Lung (tissue), 17 donors: ENCODE measurements at places on chromosomes 11 and 22. TPM values are rescaled to one million over a fixed set of nuclear protein-coding genes. Genes with fewer than 3 reads are reported as not detected.

DNA sequence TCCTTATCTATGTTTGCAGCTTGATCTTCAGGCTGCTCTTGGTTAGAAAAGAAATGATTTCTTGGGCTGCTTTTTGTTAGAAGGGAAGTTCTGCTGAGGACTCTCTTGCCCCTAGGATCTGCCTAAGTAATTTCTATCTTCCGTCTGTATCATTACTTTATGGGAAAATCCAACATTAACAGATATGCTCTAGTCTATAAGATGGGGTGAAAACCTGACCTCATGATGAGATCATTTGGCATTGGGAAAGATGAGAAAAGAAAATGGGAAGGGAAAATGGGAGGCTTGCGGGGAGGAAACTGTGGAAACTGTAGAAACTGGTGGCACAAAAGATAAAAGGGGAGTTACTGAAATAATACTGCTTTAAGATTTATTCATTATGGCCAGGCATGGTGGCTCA lies 63.6 kb downstream of the FDX1 start:
- no peak overlapping the region for H3K4me3 ChIP-seq
- no peak for DNase-seq
- H3K27me3 ChIP-seq, result no peaks in the 10 kb centered on the region
- no peak overlapping the region for H3K27ac ChIP-seq
- H3K36me3 ChIP-seq, result no peaks in the 10 kb centered on the region

GRCh38 chr11:72112978-72113808 lies 698 bp upstream of the ANAPC15 start:
- DNase-seq, result no peak
- no peaks in the 10 kb centered on the region for H3K27me3 ChIP-seq

GRCh38 chr11:18498039-18498438 lies 28.7 kb downstream of the TSG101 start:
- H3K27ac ChIP-seq, result no peak overlapping the region
- peaks cover 26% of the 10 kb centered on the region for H3K36me3 ChIP-seq
- DNase-seq, result no peak
- H3K27me3 ChIP-seq, result no peaks in the 10 kb centered on the region
- no peaks in the 10 kb centered on the region for H3K4me1 ChIP-seq
- H3K4me3 ChIP-seq, result no peak overlapping the region

- DNase-seq, result no peak
- H3K36me3 ChIP-seq, result no peaks in the 10 kb centered on the region
- H3K4me1 ChIP-seq, result no peaks in the 10 kb centered on the region
Observed at GRCh38 chr22:47645450-47645914, 883.0 kb downstream of the TBC1D22A start.

DNA sequence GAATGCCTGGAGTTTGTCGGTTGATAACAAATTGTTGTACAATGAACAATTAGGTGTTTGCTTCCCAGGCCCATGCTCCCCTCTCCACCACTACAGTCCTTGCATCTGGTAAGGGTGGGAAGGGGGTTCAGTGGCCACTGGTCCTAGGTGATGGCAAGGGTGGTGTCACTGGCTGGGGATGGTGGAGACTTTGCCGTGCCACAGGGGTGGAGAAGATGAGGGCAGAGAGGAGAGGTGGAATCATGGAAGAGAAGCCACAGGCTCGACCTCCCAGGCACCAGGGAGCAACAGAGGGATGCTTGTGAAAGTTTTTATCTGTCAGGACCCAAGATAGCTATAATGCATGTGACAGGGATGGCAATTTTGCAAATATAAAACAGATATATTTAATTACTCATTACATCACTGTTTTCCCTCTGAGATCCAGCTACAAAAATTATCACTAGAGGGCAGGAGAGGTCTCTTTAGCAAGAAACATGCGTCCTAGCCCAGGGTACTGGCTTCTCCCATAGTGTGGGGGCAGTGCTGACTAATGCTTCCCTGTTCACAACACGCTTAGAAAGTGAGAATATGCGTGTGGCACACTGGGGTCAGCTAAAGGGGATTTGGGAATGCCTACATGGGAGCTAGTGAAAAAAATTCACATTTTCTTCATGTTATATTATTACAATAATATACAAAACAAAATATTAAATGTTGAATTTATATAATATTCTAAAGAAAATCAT lies 49.0 kb upstream of the AMPD3 start:
- no peaks in the 10 kb centered on the region for H3K36me3 ChIP-seq
- no peaks in the 10 kb centered on the region for H3K27me3 ChIP-seq
- no peak overlapping the region for H3K27ac ChIP-seq
- H3K4me1 ChIP-seq, result no peaks in the 10 kb centered on the region
- H3K4me3 ChIP-seq, result no peak overlapping the region

Gene NXPE2
- total RNA-seq, result 0.15 TPM

Gene UBE2L6
- total RNA-seq, result 97.1 TPM
